ENCODE measurements at places on chromosomes 3 and 15.

DNA sequence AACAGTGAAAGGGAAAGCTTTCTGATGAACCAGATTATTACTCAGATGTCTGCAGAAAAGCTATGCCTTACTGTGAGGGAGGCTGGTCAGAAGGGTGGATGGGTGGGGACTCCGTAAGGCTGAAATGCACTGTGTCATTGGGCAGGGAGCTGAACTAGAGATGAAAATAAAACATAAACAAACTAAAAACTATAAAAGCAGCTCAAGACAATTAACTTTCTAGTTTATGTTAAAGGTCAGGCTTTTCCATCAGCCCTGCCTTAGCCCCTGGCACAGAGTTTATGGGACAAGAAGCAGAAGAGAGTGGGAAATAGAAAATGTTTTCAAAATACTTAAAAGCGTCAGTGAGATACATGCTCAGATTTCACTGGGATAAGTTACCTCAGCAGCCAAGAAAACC lies 310.0 kb upstream of the UBE2E2 start:
- DNase-seq: no peak

- DNase-seq: no peak
These were observed 137.3 kb upstream of the KBTBD8 start for GRCh38 chr3:66860771-66861170.

DNA sequence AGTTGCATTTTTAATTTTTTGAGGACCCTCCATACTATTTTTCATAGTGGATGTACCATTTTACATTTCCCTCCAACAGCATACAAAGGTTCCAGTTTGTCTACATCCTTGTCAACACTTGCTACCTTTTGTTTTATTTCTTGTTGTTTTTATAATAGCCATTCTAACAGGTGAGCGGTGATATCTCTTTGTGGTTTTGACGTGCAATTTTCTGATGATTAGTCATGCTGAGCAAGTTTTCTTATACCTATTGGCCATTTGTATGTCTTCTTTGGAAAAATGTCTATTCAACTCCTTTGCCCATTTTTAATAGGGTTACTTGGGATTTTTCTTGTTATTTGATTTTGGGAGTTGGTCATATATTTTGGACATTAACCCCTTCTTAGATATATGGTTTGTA lies 187.0 kb downstream of the CDIN1 start:
- no peak for DNase-seq

- DNase-seq: no peak
These were observed 101.8 kb downstream of the ST8SIA2 start for GRCh38 chr15:92495446-92495845.

DNA sequence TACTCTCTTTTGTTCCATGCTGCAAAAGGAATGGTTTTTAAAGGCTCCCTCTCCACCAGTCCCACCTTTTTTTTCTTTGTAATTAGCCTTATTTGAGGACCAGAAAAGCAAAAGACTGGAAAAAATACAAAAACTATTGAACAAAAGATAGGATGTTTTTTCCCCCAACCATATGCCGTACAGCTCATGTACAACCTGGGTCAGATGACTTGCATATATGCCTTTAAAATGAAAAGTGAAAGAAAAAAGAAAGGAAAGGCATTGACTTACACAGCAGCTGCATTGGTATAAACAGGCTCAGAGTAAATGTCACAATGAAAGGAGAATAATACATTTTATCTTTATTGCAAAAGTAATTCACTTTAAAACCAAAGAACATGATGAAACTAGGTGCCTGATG lies 69.5 kb upstream of the CMC1 start:
- no peak for DNase-seq

- no peak for DNase-seq
These were observed 808.2 kb downstream of the SQOR start for GRCh38 chr15:46442901-46443590.

DNA sequence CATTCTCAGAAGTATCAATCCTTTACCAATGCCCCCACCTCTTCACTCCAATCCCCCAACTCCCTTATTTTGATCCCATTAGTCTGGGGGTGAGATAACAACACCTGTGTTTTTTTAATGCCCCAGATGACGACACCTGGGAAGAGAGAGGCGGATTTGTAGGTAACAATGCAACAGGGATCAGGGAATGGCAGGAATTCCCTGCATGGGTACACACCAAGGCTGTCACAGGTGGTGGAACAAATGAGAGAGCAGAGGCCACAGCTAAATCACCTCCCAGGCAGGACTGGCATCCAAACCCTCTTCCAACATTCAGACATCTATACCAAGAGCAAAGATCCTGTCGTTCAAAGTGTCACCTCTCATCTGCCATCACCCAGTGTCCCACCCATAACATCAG lies 319.2 kb upstream of the TRIM42 start:
- DNase-seq: peak; percentile 64

- DNase-seq: no peak
These were observed 6.9 kb downstream of the C15orf62 start for GRCh38 chr15:40776537-40777141.

DNA sequence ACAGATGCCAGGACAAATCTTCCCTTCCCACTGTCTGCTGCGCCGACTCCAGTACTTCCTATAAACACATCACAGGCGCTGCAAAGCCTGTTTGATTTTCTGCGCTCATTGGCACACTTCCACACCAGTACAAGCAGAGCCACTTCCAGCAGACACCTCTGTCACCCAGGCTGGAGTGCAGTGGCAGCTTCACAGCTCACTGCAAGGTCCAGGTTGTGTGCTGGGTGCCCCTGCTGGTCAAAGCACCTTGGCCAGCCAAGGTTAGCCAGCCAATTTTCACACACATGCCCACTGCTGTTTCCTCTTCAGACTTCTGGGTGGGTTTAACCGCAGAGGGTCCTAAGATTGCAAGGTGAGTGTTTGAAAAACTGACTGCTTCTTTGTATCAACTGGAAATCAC lies 4.9 kb downstream of the CHDH start:
- no peak for DNase-seq

- no peak for DNase-seq
These were observed 290.6 kb downstream of the ROBO1 start for GRCh38 chr3:79477242-79477641.

DNA sequence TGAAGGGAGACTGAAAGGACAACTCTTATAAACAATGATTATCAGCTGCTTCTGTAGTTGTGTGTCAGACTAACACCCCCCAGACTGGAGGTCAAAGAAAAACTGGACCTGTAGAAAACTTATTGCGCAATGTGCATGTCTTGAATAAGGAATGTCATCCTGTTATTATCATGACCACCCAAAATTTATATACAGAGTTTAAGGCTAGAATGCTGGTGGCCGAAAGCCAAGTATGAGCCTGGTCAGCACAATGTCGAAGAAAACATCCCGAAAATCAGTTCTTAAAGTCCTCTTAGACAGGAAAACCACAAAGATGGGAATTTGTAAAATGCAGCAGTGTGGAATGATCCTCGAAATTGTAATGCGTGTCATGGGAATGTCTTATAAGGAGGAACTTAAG lies 29.3 kb downstream of the RFTN1 start:
- DNase-seq: no peak

- DNase-seq: no peak
These were observed 22.2 kb downstream of the SSR3 start for GRCh38 chr3:156532730-156533129.

- DNase-seq: no peak
These were observed 267.8 kb downstream of the ADAMTS17 start for GRCh38 chr15:100073982-100074381.

- no peak for DNase-seq
These were observed 41.1 kb upstream of the MYZAP start for GRCh38 chr15:57550640-57551039.

GRCh38 chr3:105555206-105555605 lies 188.5 kb downstream of the ALCAM start:
- no peak for DNase-seq

GRCh38 chr3:87710511-87710910 lies 348.3 kb downstream of the CGGBP1 start:
- DNase-seq: no peak

- DNase-seq: no peak
These were observed 339.8 kb downstream of the EPHA3 start for GRCh38 chr3:89447243-89447642.

DNA sequence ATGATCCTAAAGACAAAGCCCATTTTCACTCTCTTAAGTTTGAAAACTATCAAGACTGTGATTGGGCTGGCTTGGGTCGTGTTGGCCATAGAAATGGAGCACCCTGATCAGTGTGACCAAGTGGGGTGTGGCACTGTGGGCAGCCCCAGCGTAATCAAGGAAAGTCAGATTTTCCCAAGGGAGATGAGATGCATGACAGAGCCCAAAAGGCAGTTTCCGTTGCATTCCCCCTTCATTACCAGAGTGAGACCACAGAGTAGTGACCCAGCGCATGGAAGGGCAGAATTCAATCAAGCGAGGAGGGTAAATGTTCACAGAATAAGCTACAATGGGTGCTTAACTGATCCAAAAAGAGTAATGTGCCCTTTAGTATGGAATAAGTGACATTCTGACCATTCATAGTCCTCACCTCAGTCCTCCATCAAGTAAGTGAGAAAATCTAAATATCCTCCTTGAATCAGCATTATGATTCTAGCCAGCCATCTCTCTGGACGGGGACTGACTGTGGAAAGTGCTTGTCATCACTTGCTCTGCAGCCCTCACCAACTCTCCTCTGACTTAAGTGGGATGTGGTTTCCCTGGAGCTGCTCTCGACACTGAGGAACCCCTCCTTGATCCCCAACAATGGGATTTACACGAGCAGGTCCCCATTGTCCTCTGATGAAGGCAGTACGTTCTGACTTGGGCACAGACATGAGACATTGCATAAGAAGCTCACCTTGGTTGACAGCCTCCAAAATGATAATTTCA lies 430.5 kb downstream of the OCA2 start:
- DNase-seq: peak; percentile 72

DNA sequence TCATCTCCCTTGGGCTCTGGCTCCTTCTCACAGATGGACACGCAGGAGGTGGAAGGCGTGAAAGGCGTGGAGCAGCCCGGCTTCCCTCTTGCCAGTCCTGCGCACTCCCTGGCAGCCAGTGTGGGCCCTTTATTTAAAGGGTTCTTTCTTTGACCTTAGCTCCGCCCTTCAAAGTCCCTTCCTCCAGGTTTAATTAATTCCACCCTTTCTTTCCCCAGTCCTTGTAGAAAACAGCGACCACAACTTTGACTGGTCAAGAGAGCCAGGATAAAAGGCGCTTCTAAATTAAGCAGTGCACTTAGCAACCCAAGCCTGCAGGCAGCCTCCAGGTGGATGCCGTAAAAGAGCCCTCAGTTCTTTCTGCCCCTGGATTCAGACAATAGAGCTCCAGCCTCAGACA lies at the start of gene HDC:
TSS of gene HDC (minus strand) at position 107 of the 400 bp plus-strand sequence. CDS start at position 4, 103 bp downstream.
- DNase-seq: no peak

DNA sequence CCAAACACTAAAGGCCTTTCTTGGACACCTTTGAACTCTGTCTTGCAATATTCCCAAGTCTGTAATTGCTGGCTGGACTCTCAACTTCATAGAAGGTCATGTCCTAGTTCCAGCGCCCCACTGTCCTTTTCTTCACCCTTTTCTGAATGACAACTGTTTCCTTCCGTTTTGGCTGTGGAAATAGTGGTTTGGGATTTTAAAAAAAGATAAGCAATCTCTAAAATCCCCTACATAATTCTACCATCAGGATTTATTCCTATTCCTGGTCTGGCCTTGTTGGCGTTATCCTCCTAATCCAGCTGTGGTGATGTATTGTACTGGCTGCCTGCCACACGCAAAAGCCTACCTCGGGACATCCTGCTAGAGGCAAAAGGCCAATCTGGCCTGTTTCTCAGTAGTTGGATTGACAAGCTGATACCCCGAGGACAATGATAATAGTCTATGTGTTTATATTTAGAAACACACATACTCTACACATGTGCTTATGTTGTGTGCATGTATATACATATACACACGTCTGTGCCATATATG lies 440.3 kb upstream of the DPH6 start:
- DNase-seq: no peak

DNA sequence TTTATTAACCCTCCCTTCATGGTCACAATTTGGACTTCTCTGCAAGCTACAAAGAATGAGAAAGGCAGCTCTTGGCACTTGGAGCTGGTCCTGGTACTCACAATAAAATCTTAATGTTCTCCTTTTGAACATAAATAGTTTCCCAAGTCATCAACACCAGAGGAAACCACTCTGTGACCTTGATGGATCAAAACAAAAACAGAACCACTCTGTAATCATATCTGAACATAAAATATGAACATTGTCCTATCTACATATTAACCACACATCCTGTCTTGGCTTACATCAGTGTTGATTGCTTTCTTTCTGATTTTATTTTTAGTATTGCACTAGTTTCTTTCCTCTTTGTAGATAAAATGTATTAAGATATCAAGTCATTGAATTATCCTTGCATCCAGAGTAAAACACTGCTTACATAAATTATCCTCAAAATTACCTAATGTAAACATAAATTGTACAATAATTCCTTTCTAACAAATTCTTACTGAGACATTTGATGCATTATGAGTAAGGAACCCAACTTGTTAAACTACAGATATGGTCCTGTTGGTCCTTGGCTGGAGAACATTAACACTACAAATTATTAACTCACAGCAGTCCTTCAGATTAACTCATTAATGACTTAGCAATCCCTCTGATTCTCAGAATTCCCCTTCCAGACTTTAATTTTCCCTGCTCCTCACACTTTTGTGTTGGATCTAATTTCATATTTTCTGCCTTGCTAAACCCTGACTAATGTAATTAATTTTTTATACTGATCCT lies 860.5 kb downstream of the DIPK2A start:
- DNase-seq: no peak

- no peak for DNase-seq
These were observed 84.9 kb downstream of the B3GALNT1 start for GRCh38 chr3:161020256-161020655.

- DNase-seq: no peak
These were observed 69.9 kb upstream of the TNFSF10 start for GRCh38 chr3:172592898-172593669.

- DNase-seq: no peak
These were observed 60.5 kb upstream of the SPATA12 start for GRCh38 chr3:57000012-57000411.

DNA sequence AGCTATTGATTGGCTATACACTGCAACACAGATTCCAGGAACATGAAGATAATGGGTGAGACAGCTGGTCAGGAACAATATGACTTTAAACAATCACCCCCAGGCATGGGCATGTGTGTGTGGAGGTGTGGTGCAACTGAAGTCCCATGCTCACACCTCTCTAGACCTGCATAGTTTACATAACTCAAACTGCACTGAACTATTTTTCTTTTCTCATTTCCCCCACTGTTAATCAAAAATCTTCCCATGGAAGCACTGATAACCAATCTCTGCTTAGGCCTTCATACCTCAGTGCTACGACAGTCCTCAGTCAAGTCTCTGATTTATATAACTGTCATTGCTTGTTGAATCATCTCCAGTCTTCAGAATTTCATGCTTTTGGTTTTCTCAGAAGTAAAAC lies 600.2 kb downstream of the NTRK3 start:
- DNase-seq: no peak

- DNase-seq: no peak
These were observed 12.0 kb downstream of the TBC1D5 start for GRCh38 chr3:17730318-17730967.

DNA sequence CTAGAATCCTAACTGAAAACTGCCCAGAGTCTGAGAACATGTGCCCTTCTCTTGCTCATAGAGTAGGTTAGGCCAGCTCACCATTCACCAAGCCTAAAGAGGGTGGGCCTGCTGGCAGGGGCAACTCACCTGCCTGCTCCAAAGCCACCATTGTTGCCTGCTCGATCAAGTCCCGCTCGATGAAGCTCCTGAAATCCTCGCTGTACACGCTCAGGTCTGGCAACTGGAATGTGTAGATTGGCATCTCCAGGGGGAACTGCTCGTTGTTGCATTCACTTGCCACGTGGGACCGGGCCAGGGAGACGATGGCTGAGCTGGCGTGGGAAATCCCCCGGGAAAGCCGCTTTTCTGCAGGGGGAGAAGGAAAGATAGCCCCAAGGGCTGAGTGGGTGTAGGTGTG lies 232.2 kb downstream of the KLF13 start:
- DNase-seq: no peak

- DNase-seq: no peak
These were observed 204.3 kb downstream of the SOX2 start for GRCh38 chr3:181916013-181916412.

All from vagina (tissue), 2 donors.